ENCODE measurements at places on chromosomes 4 and X.

DNA sequence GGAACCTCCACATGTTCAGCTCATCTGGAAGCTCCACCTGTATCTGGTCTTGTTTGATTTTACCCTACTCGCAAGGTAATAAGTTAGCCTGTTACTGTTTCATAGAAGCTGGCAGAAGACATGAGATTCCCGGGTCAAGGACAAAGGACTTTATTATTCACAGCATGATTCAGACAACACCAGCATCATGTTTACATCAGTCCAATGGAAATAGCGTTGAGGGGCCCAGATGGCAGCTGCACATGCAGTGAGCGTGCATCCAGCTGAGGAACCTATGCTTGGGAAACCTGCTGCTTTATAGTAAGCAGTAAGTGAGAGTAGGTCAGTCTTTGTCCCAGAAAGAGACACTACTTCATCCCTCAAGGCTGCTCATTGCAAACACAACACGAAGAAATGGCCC is 19.8 kb downstream of the TSPAN5 start:
- DNase-seq, result no peak

DNA sequence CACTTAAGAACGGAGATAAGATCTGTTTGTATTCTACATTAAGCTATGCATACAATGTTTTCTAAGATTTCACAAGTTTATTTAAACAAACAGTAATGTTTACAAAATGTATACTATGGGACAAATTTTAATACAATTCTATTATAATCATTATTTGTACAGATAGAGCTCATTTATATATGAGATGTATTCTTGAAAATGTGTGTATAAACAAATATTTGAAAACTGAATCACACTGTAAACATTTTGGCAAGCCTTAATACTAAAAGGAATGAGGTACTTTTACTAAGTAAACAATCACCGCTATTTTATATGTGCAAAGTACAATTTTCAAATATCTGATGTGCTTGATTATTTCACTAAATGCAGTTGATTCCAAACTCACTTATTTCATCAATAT is 119.2 kb upstream of the MAB21L2 start:
- DNase-seq, result no peak

DNA sequence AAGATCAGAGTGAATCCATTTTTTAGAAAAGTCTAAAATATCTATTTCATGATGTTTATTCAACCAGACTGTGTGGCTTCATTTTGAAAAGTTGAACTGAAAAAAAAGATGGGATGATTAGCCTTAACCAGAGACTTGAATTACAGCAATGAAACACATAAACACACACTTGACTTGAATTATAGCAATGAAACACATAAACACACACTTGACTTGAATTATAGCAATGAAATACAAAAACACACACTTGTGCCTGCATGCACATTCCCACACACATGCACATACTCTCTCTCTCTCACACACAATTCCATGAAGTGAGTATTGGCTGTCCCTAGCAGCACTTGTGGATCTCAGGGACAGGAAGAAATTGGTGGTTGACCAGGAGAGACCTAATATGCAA is 286.8 kb downstream of the USP46 start:
- no peak for DNase-seq

DNA sequence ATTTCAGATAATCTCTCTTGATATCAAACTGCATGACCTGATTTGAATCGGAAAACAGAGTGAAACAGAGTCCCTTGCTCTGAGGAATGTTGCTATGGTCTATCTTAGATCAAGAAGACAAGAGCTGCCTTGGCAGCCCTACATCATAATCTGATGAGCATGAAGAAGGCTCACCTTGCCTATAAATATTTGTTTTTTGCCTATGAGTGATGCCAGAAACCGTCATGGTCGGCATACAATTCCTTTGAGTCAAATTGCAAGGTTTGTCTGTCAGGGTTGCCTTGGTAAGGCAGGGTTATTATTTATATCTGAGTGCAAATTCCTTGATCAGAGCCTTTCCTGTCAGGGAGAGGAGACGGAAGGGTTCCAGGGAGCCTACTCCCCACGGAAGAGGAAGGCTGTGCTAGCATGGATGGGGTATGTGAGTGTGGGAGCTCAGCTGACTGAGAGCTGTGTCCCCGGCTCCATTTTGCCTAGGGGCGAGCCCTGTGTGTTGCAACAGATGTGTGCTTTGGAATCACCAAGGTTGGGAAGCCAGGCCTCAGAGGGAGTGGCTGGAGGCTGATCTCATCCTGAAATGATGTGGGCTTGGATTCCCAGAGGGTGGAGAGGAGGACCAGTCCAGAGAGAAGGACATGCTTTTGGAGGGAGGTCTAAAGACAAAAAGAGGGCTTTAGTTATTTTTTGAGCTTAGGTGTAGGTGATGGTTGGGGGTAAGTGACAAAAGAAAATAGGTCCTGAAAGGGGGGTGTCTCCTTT is 43.6 kb downstream of the RTL9 start:
- no peak for DNase-seq

GRCh38 chrX:1249101-1249887 is 19.3 kb upstream of the CSF2RA start:
- DNase-seq, result no peak
